ENCODE measurements at places on chromosomes 12 and 14.

DNA sequence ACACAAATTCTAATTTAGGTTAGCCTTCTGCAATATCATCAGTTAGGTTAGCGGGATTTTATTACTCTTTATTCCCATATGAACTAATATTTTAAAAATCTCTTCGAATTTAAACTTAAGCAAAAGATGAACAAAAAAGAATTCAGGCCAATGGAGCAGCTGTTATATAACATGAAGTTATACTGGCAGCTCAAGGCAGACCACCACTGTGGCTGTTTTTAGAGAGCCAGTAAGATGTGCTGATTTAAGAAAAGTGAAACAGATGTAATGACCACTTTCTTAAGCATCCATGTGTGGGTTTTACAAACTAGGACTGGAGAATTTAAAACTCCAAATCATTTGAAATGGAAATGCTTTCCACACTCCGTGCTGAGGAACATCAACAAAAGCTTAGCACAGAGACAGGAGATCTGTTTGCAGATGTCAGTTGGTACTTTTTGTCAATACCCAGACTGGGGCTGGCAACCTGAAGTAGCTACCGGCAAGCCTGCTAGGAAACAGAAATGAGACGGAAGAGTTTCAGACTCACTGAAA lies 164.9 kb downstream of the TTC7B start:
- DNase-seq: no peak

- no peak for DNase-seq
Observed at GRCh38 chr12:52811191-52812072, 2.5 kb downstream of the KRT4 start.

DNA sequence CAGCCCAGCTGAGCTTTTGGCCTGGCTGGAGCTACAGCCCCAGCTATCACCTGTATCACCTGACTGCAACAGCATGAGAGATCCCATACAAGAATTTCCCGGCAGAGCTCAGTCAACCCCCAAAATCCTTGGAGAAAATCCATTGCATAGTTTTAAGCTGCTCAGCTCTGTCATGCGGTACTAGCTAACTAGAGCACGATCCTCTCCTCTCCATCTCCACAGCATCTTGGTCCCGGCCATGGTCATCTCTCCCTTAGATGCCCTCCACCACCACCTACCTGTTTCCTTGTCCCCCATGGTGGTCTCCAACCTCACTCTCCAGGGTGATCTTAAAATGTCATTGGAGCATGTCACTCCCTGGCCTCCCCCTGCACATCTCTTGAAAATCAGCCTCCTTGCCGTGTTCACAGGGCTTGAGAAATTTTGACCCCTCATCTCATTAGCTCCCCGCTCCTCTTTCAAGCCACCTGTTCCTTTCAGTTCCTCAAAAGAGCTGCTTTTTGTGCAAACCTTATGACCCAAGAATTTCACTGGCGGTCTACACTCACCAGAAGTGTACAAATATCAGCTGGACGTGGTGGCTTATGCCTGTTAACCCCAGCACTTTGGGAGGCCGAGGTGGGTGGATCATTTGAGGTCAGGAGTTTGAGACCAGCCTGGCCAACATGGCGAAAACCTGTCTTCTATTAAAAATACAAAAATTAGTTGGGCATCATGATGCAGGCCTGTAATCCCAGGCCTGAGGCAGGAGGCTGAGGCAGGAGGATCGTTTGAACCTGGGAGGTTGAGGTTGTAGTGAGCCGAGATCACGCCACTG lies 8.1 kb upstream of the CLMN start:
- DNase-seq: no peak

DNA sequence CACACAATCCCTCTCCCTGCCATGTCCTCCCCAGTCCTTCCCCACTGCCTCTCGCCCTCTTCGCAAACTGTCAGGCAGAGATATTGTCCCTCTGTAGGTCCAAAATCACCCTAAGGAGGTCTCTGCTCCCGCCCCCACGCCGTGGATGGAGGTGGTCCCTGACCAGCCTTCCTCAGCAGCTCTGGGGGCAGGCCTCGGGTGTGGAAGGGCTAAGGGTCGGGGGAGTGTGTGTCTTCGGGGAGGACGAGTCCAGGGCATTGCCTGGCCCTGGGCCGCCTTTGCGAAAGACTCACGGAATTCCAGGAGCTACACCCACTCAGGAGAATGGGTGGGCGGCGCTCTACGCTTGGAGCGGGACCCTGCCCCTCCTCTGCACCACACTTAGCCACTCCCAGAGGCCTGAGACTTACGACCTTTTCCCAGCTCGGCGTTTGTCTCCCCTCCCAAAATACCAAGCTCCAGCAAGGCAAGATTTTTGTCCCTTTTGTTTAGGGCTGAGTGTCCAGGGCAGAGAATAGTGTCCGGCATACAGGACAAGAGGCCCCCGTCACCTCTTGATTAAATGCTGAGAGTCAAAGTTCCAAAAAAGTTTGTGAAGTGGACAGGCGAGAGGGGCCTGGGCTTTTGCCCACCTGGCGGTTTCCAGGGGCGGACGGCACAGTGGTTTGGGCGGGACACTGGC lies 881 bp downstream of the PYGL start:
- no peak for DNase-seq

DNA sequence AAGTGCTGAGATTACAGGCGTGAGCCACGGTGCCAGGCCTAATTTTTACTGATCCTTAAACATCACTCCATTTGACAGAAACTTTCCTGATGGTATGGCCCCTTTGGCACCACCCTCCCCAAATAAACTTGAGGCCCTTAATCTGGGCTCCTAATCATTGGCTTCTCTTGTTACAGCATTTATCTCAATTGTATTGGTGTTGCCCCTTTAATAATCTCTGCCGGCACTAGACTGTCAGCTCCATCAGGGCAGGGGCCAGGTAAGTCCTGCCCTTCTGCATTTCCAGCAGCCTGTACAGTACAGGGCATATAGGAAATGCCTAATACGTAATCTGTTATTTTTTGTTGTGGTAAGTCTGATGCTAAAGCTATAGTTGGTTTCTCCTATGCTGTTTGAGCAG lies 1.2 kb upstream of the IFT81 start:
- DNase-seq: no peak

DNA sequence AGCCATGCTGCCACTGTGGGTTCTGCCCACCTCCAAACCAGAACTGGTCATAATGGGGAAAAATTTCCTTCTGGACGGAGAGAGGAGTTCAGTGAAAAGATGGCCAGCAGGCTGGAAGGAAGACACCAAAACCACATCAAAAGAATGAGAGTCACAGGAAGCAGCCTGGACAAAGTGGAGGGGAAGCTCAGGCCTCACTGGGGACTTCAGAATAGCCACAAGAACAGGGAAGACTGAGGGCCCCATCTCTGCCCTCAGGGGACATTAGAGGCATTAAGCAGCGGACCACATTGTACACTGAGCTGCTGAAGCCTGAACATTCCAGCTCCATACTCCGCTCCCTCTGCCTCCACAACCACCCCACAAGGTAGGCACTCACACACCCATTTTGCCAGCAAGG lies 119.6 kb upstream of the COCH start:
- no peak for DNase-seq

- no peak for DNase-seq
Observed at GRCh38 chr14:88502740-88503139, 52.1 kb downstream of the PTPN21 start.

DNA sequence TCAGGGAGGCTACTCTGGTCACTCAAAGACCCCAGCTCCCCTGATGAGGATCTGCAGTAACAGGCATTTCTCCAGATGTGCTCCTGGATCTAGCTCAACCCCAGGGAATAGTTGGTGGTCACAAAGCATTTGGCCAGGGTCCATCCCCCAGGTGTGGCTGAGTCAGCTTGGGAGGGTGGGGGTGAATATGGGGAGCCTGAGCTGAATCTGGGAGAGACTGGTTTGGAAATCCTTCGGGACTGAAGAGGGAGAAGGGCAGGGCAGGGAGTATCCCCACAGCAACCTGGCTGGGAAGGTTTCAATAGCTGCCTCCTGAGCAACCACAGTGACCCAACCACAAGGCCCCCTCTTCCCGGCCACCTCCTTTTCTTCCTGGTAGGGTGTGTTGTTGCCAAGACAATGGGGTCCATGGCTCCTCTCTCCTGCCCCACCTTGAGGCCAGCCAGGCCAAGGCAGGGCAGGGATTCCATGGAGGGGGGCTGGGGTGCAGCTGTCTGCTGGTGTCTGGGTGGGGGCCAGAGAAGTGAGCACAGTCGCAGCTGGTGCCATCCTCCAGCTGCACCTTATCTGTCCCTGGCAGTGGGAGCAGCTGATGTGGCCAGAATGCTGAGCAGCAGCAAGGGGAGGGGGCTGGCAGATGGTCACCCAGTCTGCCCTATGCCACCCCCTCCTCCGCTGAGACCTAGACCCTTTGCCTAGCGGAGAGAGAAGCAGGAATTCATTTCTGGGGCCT lies 5.5 kb downstream of the ASIC1 start:
- DNase-seq: no peak

- no peak for DNase-seq
Observed at GRCh38 chr12:88945051-88945732, 364.9 kb upstream of the KITLG start.

- no peak for DNase-seq
Observed at GRCh38 chr14:54815016-54815415, 87.6 kb downstream of the GCH1 start.

- no peak for DNase-seq
Observed at GRCh38 chr12:46446645-46447044, 74.1 kb upstream of the SLC38A2 start.

DNA sequence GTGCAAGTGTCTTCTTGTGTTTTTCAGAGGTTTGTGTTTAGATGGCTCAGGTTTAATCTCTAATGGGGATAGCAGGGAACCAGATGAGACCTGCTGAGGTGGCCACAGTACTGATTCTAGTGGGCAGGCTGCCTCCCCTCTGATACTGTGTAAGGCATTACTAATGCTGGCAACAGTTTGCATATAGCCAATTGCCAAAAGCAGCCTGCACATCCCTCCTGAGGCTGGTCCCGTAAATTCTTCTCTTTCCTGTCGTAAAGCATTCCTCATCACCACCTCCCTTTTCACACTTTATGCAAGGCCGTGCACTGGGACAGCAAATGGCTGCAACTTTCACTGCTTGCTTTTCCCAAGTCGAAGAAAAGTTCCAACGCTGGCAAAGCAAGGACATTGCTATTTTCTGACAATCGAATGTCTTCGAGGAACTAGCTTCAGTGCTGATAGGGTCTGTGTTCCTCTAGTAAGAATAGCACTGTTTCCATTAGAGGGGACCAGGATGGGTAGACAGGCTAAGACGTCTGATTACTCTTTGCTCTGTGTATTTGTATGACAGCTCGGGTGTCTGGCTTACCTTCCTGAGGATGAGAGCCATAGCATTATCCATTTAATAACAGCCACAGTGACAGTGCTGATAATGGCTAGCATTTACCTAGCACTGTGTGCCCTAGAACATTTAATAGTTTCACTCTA lies 178.2 kb upstream of the HIF1A start:
- no peak for DNase-seq

DNA sequence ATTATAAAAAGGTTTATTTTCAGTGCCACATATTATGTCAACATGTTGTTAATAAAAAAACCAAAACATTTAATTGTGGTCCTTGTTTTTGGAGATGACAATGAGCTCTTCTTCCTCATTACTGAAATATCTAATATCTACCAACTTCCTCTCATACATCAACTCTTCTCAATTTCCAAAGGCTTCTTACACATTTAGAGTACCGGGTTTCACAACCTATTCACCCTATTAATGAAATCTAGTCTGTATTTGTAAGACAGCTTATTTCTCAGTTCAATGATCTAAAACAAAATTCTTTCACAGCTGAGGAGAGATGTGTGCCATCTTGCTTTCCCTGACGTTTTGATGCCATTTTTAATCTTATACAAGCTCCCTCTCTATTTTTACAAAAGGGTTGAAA lies 14.5 kb downstream of the NRDE2 start:
- DNase-seq: no peak

Data from NCI-H1436 treated with DMSO at 0.1 percent for 48 hours (cell line).